ENCODE measurements at places on chromosomes 12 and 14.

DNA sequence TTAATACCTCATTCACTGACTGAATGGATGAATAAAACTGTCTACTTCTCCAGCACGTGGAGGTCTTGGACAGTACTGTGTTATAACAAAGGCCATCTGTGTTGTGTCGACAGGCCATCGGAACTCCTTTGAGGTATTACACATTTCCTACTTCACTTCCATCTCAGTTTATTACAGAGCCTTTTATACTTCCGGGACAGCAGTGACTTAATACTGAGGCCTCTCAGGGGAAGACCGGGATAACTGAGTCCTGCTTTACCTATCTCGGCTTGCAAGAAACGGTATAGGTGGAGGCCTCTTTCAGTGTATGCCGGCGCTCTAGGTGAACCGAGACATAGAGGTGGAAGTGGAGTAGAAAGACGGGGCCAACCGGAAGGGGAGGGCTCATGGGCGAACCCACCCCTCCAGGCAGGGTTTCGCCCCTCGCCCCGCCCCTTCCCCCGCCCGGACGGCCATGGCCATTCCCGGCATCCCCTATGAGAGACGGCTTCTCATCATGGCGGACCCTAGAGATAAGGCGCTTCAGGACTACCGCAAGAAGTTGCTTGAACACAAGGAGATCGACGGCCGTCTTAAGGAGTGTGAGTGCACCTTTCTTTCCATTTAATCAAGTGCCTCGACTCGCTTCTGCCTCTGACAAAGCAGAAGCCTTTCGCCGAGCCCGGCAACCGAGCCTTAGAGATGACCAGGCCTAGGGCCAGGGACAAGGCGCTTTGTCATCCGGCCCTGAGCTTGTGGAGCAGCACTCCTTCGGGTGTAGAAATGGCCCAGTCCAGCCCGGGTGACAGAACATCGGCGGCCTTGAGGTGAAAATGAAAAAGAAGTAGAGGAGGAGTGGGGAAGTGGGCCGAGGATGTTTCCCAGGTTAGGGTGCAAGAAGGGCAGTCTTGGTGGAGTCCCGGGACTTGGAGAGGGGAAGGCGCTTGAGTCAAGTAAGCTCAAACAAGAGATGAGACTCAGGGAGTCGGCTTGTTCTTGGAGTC, at the start of gene PSMC6:
Gene PSMC6 (plus strand): TSS at position 477 of the 983 bp plus-strand sequence. CDS start 20 bp downstream, at position 497.
- DNase-seq = peak; percentile 91

- DNase-seq = no peak
Observed at GRCh38 chr12:91952916-91953315, 192.7 kb downstream of the BTG1 start.

GRCh38 chr12:79885911-79886490, 48.9 kb downstream of the PPP1R12A start:
- no peak for DNase-seq

DNA sequence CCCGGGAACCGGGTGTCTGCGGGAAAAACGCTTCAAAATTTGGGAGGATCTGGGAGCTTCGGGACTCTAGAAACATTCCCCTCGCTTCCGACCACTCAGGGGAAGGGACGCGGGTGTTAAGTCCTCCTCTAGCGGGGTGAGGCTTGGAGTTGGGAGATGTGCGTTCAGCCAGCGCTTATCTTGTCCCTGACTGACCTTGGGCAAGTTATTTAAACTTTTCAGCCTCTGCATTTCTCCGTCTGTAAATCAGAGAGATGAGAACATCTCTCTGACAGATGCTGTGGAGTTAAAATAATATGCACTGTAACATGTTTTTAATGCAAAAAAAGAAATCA, 76.9 kb upstream of the ANO4 start:
- no peak for DNase-seq

- DNase-seq = no peak
Observed at GRCh38 chr12:120771097-120771496, 45.5 kb downstream of the ACADS start.

- no peak for DNase-seq
Observed at GRCh38 chr12:1539135-1539534, 55.2 kb downstream of the FBXL14 start.

DNA sequence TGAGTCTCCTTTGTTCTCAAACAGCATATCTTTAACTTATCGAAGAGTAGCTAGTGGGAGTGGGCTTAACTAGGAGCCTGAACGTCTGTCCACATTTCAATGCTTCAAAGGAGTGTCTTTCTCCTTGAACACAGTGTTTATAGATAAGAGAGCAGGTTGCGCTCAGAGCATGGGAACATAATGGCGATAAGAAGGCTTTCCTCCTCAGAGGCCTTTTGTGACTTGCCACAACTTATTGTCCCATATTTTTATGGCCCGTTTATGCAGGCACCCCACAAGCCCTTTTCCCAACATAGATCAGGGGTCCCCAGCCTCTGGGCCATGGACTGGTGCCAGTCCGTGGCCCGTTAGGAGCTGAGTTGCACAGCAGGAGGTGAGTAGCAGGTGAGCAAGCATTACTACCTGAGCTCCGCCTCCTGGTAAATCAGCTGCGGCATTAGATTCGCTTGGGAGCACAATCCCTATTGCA, 2.6 kb upstream of the DDX47 start:
- no peak for DNase-seq

DNA sequence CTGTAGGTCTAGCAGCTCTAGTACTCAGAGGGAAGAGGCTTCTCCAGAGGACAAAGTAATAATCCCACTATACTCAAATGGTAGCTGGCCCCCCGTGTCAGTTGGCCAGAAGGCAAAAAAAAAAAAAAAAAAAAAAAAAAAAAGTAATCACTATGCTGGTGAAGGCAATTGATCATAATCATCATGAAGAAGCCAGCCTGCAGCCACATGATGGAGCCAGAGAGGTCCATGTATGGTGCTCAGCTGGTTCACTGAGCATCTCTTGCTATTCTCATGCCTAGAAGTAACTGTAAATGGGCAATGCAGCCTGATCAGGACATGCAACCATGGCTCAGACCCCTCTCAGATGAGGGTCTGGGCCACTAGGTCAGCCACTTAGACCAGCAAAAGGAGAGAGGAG, 378.8 kb downstream of the MED13L start:
- no peak for DNase-seq

- no peak for DNase-seq
Observed at GRCh38 chr12:6358881-6359280, 16.5 kb downstream of the SCNN1A start.

GRCh38 chr12:109836916-109837315, 3.7 kb upstream of the TRPV4 start:
- no peak for DNase-seq

GRCh38 chr12:89305373-89305772, 46.9 kb downstream of the DUSP6 start:
- no peak for DNase-seq

GRCh38 chr14:59389936-59390335, 75.2 kb downstream of the GPR135 start:
- no peak for DNase-seq

GRCh38 chr12:114186241-114187002, 219.5 kb downstream of the TBX5 start:
- DNase-seq = no peak

- no peak for DNase-seq
Observed at GRCh38 chr14:93780813-93781400, 7.4 kb downstream of the PRIMA1 start.

GRCh38 chr12:102172436-102172835, 25.2 kb downstream of the PMCH start:
- DNase-seq = no peak

- DNase-seq = no peak
Observed at GRCh38 chr12:6866920-6867412, 365 bp upstream of the TPI1 start.

DNA sequence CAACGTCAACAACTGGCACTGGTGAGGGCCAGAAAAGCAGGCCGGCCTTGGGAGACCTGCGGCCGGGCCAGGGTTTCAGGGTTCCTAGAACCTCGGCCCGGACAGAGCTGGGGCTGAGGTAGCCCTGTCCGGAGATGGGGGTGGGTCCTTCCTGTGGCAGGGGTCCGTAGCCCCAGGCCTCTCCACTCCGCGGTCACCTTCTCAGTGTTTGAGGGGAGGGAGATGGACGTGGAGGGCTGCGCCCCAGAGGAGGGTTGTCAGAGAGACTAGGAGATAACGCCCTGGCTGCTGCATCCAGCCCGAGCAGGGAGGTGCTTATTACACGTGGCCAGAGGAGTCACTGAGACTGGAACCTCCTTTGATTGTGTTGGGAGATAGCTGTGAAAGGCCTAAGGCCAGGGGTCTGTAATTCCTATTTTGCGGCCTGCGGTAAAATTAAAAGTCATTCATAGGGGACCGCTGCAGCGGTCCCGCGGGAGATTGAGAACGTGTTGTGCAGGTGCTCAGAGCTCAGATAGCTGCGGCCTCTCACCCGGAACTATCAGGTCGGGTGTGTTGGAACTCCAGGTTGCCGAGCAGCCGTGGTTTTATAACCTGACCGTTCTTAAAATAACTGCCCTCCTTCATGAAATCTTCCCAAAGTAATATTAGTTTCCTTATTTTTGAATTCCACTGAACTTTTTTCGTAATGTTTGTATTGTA, 507 bp downstream of the AHSA1 start:
- DNase-seq = peak; percentile 4

- DNase-seq = no peak
Observed at GRCh38 chr12:23906329-23906728, 43.1 kb downstream of the SOX5 start.

- DNase-seq = no peak
Observed at GRCh38 chr14:72213424-72213823, 281.2 kb downstream of the RGS6 start.

GRCh38 chr12:26572137-26572536, 260.9 kb downstream of the ITPR2 start:
- no peak for DNase-seq

DNA sequence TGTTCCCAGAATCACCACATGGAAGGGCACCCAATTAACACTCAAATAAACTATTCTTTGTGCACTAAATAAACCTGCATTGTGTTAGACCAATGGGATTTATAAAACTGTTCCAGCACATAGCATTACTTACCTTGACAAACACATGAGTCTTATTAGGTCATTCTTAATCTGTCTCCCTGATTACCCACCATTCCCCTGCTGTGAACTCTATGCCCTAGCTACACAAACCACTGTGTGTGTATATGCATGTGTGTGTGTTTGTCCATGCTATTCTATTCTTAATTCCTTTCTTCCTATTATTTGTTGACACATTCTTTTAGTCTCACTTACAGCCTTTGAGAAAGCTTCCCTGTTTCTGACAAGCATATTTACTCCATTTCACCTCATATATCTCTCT, 303.6 kb upstream of the GARIN6 start:
- no peak for DNase-seq

DNA sequence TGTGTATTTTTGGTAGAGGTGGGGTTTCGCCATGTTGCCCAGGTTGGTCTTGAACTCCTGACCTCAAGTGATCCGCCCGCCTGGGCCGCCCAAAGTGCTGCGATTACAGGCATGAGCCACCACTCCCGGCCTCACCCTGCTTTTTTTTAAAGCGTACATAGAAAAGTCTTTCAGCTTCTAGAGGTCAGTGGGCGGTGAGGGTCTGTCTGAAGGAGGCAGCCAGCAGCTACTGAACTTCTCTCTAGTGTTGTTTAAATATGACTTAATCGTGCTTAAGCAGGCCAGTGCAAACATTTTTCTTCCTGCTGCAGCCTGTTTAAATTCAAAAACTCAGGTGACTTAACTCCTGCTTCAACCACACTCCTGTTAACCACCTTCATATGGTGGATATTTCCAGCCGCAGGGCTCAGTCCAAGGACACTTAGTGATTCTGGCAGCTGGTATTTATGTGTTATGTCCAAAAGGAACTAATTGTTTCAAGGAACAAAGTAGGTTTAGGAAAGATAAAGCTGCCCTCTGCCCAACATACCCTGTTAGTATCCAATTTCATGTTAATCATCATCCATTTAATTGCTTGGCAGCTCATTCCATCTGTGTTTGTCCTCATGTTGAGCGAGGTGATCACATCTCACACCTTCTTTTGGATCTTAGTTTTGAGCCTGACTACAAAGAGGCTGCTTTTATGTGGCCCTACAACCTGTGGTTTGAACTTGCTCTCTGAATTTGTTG, 2.0 kb downstream of the PRKAB1 start:
- no peak for DNase-seq

DNA sequence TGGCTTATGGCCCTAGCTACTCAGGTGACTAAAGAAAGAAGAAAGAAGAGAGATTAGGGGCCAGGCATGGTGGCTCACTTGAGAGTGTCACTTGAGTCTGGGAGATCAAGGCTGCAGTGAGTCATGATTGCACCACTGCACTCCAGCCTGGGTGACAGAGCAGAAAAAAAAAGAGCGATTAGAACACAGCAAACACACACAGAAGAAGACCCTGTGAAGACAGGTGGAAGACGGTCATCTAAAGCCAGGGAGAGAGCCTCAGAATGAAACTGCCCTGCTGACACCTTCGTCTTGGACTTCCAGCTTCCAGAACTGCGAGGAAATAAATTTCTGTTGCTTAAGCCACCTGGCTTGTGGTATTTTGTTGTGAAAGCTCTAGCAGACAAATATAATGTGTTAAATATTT, 17.5 kb upstream of the PPP1CC start:
- no peak for DNase-seq

DNA sequence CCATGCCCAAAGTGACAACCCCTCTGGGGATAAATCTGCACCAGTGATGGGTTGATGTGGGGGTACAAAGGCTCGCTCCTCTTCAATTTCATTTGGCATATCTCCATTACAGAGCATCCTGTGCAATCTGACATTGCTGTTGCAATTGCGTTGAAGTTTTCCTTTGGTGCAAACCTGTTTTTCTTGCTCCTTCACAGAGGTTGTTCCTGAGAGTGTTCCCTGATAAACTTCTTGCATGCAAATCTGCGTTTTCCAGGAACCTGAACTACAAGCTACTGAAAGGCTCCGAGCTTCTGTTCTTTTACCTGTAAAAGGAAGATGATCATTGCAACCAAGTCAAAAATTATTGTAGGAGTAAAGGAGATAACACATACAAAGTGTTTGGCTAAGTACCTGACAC, 26.1 kb downstream of the SERPINA11 start:
- no peak for DNase-seq

DNA sequence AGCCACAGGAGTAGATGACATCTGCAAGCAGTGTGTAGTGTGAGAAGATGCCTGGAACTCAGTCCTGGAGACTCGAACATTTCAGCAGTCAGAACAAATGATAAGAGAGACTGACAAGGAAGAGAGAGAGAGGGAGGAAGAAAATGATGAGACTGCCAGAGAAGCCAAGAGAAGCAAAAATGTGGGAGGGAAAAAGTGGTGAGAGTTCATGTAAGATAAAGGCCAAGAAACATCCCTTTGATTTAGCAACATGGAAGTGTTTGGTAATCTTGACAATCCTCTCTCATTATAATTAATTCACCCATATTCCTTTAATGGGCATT, 42.6 kb downstream of the LIMA1 start:
- DNase-seq = no peak

DNA sequence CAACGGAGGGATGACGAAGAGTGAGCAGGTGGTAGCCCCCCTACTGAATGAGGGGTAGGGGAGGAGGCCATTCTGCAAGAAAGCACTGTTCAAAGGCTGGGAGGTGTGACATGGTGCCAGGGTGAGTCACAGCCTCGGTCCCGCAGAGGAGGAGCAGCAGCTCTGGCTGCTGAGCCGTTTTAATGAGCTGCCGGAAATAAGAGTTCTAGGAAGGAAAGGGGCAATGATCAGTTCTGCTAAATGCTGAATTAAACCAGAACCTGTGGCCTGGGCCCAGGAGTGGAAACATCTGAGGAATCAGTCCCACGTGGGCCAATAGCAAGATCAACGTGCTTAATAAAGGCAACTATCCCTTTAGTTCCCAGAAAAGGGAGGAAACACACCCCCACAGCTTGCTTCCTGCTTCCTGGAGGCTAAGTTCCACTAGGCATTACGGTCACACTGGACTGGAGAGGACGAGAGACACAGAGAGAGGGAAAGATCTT, 3.6 kb downstream of the ABCD4 start:
- peak; percentile 12 for DNase-seq

All from activated T-helper 1 cell treated with Interleukin-2 at 50 U/mL for 16 hours (primary cell).